ENCODE measurements at places on chromosomes 2 and 18.
A peak's percentile ranks its signal among the peaks of the same experiment; 100 is the strongest.

DNA sequence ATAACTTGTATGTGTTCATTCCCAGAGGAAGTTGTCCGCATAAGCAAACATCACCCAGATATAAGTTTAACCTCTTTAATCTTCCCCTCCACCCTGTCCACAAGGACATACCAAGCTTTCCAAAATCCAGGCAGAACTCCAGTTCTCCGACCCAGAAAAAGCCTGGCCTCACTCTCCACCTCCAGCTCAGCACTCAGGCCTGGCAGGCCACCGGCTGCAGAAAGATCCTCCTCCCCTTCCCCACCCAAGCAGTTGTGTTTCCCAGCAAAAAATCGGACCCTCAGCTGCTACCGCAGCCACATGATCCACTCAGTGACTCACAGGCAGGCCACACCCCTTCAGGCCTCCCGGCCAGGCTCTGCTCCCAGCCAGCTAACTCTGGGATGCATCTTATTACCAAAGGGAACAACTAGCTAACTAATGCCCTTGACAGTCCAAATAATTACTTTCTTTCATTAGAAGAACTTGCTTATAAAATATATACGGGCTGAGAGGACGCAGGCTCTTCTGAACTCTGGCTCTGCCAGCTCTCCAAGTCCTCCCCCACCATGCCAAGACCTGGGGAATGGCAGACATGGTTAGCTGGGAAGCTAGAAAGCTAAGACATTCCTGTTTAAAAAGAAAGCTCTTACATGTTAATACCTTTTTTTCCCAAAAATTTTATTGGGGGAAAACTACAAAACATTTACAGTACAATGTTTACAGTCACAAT, 4.5 kb downstream of the ZFP36L2 start:
- DNase-seq, result no peak

DNA sequence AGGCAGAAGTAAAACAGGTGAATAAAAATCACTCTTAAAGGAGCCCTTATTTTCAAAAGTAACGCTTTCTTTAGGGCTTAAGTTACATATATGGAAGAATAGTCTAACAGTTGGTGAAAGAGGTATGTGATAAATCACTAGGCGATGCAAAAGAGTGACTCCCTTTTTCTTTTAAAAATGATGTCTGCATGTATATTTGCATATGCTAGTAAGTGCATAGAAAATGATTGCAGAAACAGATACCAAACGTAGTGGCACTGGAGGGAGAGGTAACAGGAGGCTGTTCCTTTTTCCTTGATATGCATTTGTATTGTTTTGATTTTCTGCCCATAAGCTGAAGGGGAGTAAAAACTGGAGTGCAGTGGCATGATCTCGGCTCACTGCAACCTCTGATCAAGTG, 158.3 kb downstream of the PRPF40A start:
- DNase-seq, result no peak

- DNase-seq, result no peak
These were observed 266.9 kb upstream of the DSEL start for GRCh38 chr18:67783196-67783946.

- DNase-seq, result peak; percentile 21
These were observed 419.0 kb downstream of the NBAS start for GRCh38 chr2:15142069-15142689.

DNA sequence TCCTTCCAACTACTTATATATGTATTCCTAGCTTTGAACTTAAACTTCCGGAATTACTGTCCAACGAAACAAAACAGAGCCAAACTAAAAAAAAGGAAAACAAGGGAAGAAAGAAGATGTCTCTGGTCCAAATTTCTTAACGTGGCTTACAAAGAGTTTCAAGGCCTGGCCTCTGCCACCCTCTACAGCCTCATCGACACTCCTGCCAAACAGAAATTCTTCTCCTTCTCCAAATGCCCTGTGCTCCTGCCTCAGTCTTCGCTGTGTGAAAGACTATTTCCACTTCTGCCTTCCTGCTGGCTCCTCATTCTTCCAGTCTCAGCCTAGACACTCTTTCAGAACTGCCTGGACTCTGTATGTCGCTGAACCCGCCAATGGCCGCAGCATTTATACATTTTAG, 249.2 kb downstream of the TXNL1 start:
- DNase-seq, result no peak

DNA sequence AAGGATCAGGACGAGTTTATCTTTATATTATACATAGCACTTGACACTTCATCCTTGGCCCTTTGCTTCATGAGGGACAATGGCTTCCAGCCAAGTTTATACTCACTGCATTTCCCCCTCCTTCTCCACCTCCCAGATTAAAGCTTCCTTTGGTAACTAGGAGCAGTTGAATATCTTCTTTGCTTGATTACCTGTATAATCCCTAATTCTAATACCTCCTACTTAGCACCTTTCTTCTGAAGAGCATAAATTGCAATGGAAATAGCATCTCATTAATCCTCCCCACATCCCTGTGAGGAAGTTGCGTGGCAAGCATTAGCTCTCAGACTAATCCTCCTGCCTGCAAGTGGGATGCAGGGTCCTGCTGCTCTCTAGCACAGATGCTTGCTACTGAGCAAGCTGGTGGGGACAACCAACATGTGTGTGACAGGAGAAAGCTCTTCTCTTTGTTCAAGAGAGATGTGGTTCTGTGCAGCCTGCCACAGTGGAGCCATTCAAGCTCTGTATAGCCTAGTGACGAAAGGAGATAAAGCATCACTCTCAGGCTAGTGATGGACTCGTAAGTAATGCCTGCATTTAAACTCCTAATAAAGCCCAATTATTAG, 19.1 kb downstream of the KLHL14 start:
- no peak for DNase-seq

- no peak for DNase-seq
These were observed 972 bp downstream of the IL1R1 start for GRCh38 chr2:102143450-102143985.
